Naive B cell (primary cell): ENCODE measurements at places on chromosomes 6 and 20.

- H3K36me3 ChIP-seq: no peaks in the 10 kb centered on the region
- no peak overlapping the region for H3K4me3 ChIP-seq
- no peak overlapping the region for H3K27ac ChIP-seq
- peaks cover 9% of the 10 kb centered on the region for H3K4me1 ChIP-seq
Observed at GRCh38 chr6:160792708-160793107, 90.7 kb downstream of the PLG start.

- H3K27ac ChIP-seq: no peak overlapping the region
- DNase-seq: no peak
- H3K36me3 ChIP-seq: no peaks in the 10 kb centered on the region
Observed at GRCh38 chr20:62578294-62578897, 63.9 kb upstream of the SLCO4A1 start.

- H3K4me1 ChIP-seq: no peaks in the 10 kb centered on the region
- DNase-seq: no peak
- no peak overlapping the region for H3K27ac ChIP-seq
Observed at GRCh38 chr6:3957321-3957720, 108.1 kb downstream of the FAM50B start.

DNA sequence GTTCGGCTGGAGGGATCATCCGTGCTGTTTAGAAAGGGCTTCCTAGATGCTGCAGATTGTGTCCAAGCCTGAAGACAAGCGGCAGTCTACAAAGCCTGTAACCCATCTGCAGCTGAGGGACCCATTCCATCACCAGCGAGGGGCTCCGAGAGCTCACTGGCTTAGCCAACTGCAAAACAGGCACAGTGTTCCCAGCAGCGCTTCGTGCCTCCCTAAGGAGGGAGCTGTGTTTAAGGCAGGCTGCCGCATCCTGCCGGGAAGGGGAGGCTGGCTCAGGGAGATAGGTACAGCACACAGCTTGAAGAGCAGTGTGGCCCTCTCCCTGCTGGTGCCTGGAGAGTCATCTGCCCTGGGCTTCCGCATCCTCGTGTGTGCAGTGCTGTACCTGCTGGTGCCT, 32.4 kb downstream of the DUSP22 start:
- H3K4me3 ChIP-seq: no peak overlapping the region
- peaks cover 10% of the 10 kb centered on the region for H3K4me1 ChIP-seq
- no peak for DNase-seq
- no peaks in the 10 kb centered on the region for H3K27me3 ChIP-seq

- DNase-seq: no peak
- H3K27ac ChIP-seq: peak overlapping the region; percentile 88
- peaks cover 8% of the 10 kb centered on the region for H3K4me1 ChIP-seq
- peak overlapping the region; percentile 55 for H3K4me3 ChIP-seq
- no peaks in the 10 kb centered on the region for H3K36me3 ChIP-seq
Observed at GRCh38 chr6:119096721-119097565, 18.5 kb upstream of the FAM184A start.

- H3K36me3 ChIP-seq: no peaks in the 10 kb centered on the region
- H3K27ac ChIP-seq: peak overlapping the region; percentile 93
- peaks cover 56% of the 10 kb centered on the region for H3K4me1 ChIP-seq
- DNase-seq: no peak
- peak overlapping the region; percentile 76 for H3K4me3 ChIP-seq
Observed at GRCh38 chr6:11428895-11429294, 108.7 kb upstream of the TMEM170B start.

DNA sequence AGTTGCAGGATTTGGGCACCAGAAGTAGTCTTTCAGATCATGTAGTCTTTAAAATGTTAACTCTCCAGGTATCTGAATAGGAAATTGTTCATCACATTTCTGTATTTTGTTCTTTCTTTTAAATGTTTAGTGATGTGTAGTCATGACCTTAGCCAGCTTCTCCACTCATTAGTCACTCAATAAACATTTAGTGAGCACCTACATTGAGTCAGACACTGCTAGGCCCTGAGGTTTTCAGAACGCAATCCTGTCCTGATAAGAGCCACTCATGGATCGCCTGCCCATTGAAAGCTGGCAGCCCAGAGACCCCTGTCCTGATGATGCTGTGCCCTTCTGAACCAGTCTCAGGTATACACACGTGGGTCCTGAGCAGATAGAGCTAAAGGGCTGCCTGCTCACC, 163.4 kb upstream of the HEY2 start:
- peaks cover 42% of the 10 kb centered on the region for H3K27me3 ChIP-seq
- no peak overlapping the region for H3K4me3 ChIP-seq
- H3K27ac ChIP-seq: no peak overlapping the region

DNA sequence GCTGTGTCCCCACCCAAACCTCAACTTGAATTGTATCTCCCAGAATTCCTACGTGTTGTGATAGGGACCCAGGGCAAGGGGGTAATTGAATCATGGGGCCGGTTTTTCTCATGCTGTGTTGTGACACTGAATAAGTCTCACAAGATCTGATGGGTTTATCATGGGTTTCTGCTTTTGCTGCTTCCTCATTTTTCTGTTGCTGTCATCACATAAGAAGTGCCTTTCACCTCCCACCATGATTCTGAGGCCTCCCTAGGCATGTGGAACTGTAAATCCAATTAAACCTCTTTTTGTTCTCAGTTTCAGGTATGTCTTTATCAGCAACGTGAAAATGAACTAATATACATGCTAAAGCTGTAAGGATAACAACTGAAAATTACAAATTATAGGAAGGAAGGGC, 88.3 kb downstream of the CDYL start:
- H3K27ac ChIP-seq: peak overlapping the region; percentile 68
- no peak for DNase-seq
- H3K4me3 ChIP-seq: no peak overlapping the region
- H3K4me1 ChIP-seq: peaks cover 20% of the 10 kb centered on the region
- H3K27me3 ChIP-seq: no peaks in the 10 kb centered on the region

DNA sequence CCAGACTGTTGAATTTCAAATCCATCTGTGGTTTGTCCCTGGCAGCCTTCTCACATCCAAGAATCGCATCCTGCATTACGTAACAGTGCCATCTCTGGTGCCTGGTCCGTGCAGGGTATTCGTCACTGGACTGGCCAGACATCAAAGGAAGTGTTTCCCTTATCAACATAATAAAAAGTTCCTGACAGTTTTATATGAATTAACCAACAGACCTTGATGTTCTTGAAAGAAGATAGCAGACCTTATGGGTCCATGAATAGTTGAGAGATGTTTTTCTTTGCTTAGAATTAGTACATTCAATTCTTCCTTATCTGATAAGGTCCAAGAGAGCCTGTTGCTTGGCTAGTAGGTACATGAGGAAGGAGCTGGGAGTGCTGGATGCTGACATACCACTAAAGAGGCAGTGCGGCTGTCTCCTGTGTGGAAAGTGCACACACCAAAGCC, 77.6 kb downstream of the PHACTR2 start:
- no peaks in the 10 kb centered on the region for H3K36me3 ChIP-seq
- no peak for DNase-seq
- no peak overlapping the region for H3K27ac ChIP-seq
